ENCODE measurements at places on chromosomes 16 and 17.

DNA sequence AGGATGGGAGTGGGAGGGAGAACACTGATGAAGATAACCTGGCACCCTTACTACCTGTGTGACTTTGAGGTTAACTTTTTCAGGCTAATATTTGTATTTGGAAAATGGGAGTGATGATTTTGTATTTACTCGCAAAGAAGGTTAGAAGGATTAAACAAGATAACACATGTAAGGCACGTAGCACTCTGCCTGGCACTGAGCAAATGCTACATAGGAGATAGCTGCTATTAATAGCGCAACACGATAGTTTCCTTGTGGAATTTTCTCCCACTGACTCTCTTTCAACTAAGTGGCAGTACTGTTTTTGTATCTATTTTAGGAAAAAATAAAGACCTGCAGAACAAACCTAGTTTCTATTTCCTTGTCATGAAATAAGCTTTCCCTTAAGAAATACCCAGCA lies 15.4 kb upstream of the KCNJ16 start:
- DNase-seq, result no peak

- DNase-seq, result no peak
Measured at GRCh38 chr17:49218941-49219913, 8.7 kb downstream of the ABI3 start.

DNA sequence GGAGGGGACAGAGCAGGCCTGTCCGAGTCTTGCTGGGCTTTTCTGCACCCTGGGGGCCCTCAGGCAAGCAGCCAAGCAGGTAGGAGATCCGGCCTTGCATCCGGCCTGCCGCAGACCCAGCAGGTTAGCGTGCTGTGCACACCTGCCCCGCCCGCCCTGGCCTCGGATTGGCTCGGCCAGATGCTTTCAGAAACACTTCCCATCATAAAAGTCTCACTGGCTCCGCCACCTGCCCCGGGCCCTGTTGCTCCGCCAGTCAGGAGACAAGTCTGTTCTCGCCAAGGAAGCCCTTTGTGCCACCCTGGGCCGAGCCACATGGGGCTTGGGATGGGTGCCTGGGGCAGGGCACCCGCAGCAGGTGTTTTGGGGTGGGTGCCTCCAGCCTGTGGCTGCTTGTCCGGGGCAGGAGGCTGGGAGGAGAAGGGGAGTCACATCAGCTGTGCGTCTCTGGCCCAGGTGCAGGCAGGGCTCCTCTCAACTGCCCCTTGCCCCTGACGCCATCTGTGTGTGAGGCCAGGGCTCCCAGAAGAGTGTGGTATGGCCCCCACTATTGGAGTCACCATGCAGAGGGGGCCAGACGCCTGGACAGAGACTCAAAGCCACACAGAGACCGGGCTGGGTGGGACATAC lies 228.2 kb upstream of the GSE1 start:
- no peak for DNase-seq

DNA sequence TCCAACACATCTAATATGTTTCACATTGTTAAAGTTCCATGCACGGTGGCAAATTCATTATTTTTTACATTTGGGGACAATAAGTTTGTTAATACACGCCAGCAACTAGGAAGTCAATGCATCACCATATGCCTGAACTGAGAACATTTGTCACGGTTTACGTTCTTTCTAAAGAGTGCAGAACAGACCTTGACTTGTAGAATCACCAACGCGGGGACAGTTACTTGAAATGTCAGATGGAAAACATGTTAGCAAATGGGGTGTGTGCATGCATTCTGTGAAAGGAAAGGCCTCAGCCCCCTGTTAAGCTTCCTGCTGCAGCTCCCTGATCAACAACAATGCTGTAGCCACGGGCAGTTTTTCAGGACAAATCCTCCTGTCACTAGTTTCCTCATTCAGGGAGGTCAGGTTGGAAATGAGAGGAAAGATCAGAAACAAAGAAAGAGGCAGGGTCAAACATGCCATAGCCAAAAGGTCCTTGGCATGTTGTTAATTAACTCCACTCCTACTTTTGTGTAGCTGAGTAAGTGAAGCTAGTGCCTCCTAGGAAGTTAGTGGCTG lies 18.4 kb downstream of the SMIM36 start:
- DNase-seq, result no peak
